Stimulated activated CD4-positive, alpha-beta T cell treated with anti-CD3 and anti-CD28 coated beads, TNF-alpha, amount 100 ng/mL, for 1 hour (primary cell): ENCODE measurements at places on chromosomes 4 and X.

GRCh38 chr4:143713955-143714625 is 13.6 kb upstream of the FREM3 start:
- DNase-seq, result no peak

DNA sequence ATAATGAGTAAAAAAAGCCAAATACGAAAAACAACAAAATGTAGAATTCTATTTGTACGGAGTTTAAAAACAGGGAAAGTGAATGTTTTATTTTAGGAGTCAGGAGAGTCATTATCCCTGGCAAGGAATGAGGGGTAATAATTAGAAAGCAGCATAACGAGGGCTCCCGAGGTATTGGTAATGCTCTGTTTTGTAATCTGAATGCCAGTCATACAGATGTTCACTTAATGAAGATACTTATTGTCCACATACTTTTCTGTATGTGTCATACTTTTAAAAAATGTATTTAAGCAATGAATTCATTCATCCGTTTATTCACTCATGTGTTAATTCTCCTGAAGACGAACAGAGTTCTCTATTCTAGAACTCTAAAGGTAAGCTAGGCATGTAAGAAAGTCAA is 87.8 kb upstream of the BMP2K start:
- no peak for DNase-seq

DNA sequence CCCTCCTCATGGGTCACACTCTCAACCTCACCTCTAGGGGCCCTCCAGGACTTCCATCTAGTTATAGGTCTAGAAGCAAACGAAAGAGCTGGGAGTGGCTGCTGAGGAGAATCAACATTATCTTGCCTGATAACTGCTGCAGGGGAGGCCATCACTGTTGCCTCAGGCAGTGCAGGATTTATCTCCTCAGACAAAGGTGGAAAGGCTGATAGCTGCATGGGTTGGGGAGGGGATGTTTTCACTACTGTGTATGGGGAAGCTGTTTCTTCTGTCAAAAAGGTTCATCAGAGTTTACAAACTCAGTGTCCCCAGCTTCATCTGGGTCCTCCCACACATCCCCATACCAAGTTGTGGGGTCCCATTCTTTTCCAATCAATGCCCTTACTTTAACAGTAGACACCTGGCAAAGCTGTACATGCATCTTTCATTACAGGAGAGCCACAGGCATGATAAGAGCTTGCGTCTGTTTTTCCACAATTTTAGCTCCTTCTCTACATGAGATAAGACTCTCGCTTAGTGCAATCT is 17.6 kb upstream of the PRDM8 start:
- DNase-seq, result no peak

DNA sequence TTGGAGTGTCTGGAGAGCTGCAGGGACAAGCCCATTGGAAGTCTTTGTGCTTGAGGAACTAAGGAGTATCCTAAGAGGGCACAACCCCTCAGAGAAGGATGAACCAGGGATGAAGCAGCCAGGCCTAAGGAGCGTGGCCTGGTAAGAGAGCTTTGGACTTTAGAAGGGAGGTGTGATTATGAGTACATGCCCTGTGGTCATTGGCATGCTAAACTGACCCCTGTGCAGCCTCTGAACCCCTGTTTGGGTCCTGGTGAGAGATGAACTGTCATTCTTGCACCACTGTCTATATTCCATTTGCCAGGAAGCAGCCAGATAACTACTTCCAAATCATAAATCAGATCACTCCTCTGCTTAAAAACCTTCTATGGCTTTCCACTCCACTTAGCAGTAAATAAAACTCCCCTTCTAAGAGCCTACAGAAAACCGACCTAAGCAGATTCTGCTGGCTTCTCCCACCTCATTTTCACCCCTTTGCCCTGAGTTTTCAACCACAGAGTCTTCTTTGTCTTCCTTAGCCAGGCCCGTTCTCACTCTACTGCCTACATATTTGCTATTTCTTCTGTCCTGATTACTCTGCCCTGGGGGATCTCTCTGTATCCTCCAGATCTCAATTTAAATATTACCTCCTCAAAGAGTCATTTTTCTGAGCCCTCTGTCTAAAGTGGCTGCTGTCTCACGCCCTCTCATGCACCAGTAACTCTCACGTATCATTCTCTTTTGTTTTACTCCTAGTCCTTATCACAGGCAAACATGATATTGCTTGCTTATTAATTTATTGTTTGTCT is 56.7 kb downstream of the MID1IP1 start:
- no peak for DNase-seq
